SW480 (cell line): ENCODE measurements at places on chromosomes 1 and 21.
A peak's percentile ranks its signal among the peaks of the same experiment; 100 is the strongest.

DNA sequence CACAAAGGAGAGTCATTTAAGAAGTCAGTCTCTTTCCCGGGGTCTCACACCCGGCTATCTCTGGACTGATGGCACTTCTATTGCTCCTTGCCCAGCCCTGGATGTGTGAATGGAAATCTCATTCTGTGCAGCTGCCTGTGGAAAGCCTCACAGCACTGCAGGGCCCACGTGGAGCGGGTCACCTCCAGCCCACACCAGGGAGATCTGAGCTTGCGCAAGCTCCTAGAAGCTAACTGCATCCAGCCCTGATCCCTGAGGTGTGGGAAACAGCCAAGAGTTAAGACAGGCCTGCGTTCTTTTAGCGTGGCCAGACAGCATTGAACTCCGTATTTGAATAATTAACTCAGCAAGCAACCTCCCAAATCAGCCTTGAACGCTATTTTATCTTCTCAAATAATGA lies 150.5 kb downstream of the LRIG2 start:
- no peak for DNase-seq

- DNase-seq, result no peak
These were observed 29.9 kb upstream of the DISP1 start for GRCh38 chr1:222784916-222785315.

GRCh38 chr1:37888022-37888700 lies 28.8 kb upstream of the MTF1 start:
- no peak for DNase-seq

- peak; percentile 67 for DNase-seq
These were observed 71.6 kb downstream of the PLEKHA6 start for GRCh38 chr1:204288021-204288588.

DNA sequence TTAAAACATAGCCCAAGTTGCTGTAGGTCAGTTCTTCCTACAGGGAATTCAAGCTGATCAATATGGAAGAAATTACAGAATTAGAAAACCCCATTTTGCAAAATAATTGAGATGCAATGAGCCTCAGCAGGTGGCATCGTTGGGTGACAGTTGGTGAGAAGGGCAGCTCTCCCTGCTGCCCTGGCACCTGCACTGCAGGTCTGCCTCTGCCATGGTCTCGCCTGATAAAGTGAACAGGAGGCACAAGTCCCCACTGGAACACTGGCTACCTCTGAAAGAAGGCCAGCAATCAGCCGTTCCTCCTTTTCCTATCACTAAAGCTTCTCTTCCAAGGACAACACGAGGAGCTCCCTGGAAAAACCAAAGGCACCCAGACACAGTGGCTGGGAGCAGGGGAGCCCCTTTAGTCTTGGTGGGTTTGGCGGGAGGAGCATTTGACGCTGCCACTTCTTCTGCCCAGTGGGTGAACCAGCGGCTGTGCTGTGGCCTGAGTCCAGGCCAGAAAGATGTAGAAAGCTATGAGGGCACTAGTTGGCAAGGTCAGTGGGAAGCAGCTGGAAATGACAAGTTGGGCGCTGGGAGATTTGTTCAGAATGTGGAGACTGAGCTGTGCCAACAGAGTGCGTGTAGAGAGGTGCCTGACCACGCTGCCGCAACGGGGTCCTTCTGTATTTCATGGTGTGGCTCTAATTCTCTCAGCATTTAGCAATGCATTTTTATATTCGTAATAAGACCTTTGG lies 93.1 kb downstream of the RIPK4 start:
- no peak for DNase-seq
